Fibroblast of upper back skin (primary cell): ENCODE measurements at places on chromosomes 12 and 14.

DNA sequence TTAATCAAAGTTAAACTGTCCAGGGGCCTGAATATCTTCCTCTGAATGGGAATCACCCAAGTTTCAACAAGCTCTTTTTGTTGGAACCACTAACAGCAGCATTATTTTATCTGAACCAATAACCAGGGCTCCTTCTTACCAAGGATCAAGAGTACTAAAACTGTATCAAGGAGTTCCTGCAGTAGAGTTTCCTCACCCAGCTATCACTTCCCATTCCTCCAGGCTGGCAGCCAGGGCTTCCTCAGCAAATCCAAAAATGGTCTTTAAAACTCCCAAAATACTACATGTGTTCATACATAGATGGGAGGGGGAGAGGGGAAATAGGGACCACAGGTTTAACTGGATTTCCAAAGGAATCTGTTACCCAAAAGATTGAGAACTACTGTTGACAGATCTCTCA is 10.5 kb downstream of the FMNL3 start:
- DNase-seq: no peak

DNA sequence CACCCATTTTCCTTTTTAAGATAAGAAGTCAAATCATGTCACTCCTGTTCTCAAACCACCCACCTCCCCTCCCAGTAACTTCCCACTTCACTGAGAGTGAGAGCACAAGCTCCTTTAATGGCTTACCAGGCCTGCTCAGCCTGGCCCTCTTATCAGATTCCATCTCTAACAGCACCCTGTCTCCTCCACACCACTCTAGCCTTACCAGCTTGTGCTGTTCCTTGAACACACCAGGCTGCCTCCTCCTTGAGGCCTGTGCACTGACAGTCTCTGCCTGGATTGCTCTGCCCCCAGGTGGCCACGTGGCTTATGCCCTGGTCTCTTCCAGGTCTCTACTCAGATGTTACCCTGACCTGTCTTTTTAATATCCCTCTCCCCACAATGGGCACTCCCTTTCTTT is 40.1 kb upstream of the EVL start:
- no peak for DNase-seq

- DNase-seq: no peak
Observed at GRCh38 chr12:116880817-116881324, 370 bp downstream of the HRK start.

DNA sequence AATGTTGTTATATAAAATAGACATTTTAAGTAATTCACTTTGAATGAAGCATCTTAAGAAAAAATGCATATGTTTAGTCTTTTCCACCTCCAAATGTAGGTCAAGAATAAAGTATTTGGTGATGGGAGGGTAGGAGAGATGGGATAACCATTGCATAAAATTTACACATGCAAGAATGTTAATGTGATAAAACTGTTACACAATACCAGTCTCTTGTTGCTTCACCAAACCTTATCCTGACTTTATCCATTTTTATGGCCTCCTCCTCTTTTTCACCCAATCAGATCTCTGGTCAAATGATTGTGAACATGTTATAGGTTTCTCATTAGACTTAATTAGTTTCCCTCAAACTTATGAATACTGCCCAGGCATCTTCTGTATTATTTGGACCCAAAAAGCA is 994.5 kb upstream of the FLRT2 start:
- DNase-seq: no peak

DNA sequence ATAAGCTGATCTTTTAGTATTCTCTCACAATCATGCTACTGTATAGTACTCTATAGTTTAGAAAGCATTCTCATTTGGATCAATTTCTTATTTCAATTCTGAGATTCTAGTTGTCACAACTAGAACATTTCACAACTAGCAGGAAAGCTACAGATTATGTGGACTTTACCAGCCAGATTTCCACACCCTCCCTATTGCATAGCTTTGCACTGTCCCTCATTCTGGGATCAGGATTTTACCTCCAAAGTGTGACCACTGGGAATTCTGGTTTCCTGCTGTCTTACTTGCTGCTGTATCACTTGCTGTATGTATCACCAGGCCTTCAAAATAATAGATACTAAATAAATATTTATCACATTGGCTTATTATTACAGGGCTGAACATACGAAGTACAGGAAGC is 10.2 kb upstream of the PELI2 start:
- DNase-seq: no peak

DNA sequence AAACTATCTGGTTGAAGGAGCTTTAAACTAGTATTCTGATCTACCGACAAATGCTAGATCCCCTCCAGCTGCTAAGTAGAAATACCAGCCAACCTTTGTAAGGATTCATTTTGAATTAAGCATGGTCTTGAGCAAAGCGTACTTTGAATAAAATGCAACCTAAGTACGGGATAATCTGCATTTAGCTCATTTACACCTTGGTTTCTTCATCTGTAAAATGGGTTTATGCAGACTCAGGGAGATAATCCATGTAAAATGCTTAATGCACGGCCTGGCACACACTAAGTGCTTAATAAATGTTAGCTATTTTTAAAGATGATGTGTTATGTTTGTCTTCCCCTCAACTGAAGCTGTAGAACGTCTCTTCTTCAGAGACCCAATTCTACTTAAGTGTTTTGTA is 15.9 kb downstream of the EGLN3 start:
- DNase-seq: no peak

- DNase-seq: no peak
Observed at GRCh38 chr14:68719634-68720384, 73.1 kb downstream of the ZFP36L1 start.

GRCh38 chr12:6500466-6500865 is 6.6 kb downstream of the NCAPD2 start:
- DNase-seq: no peak

DNA sequence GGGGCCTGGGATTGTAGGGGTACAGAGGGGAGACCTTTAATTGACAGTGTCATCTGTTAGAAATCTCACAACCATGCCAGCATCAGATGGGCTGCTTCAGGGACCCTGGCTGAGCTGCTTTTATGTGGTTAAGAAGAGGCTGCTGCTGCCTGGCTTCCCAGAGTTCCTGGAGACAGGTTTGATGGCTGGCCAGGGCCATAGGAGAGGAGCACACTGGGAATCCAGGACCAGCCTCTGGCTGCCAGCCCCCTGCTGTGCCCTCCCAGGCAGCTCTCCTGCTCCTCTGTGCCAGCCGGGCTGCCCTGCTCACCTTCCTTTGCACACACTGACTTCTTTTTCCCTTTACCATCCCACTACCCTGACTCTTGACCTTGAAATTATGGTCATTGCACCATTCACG is 507 bp upstream of the KRT73 start:
- no peak for DNase-seq

GRCh38 chr12:122079033-122079531 is 526 bp downstream of the MLXIP start:
- no peak for DNase-seq

GRCh38 chr12:65259501-65259900 is 19.0 kb upstream of the MSRB3 start:
- no peak for DNase-seq

GRCh38 chr14:62162998-62163589 is 400.9 kb downstream of the SNAPC1 start:
- peak; percentile 47 for DNase-seq

DNA sequence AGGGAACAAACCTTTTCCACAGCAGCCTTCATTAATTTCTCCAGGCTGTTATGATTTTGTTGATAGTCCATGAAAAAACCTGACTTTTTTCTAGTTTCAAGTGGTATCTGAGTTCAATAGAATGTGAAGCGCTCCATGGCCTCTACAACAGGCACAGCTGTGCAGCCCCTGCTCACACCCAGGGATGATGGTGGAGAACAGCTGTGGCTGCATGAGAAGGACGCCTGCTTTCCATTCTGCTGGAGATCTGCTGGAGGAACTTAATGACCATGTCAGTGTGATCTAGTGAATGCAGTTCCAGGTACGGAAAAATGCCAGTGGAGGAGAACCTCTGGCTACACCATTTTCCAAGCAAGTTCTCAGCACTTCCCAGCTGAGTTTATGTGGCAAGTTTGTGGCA is 80.6 kb downstream of the PIWIL1 start:
- DNase-seq: no peak

DNA sequence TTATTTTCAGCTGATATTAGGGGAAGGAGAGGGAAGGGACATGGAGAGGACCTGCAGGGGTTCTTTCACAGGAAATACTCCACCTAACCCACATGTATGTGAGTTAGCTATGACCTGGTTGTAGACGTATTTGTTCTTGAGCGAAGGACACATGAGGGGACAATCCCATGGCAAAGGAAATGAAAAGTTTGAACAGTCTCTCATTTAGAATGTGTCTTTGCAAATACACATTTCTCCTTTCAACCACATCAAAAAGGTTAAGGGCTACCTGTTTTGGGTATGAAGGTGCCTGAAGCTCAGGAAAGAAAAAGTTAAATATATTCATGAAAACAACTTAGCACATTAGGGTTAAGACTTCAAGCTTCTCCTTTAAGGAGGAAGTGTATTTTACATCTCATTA is 7.4 kb downstream of the PYGL start:
- no peak for DNase-seq

DNA sequence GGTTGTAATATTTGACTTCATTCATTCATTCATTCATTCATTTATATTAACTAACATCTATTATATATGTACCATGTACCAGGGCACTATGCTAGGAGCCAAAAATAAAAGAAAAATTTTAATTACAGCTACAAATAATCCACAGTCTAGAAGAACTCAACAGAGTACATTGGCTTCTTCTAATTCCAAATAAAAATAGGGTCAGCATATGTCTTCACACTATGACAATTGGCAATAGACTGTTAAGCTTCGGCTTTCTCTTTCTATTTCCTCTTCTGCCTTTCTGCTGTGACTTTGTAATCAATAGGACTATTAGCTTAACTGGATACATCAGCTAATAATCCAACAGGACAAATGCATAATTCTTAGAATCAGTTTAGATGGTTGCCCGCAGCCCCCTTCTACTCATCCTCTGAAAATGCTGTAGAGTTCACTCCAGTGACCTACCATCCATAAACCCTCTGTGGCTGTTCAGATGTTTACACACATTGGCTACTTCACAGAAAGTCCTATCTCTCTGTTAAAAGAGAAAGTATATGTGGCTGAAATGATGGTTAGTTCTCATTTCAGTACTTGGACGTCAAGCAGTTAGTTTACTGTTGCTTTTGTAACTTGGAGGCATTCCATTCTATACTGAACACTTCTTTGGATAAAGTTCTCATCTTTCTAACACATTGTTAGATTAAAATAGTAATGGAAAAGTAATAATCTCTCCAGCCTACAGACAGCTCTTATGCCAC is 445.5 kb upstream of the GARIN6 start:
- DNase-seq: no peak

GRCh38 chr12:5910790-5911548 is 34.1 kb downstream of the ANO2 start:
- no peak for DNase-seq
